Stimulated activated CD4-positive, alpha-beta T cell treated with anti-CD3 and anti-CD28 coated beads, Interleukin-4, amount 100 ng/mL, for 4 hours (primary cell): ENCODE measurements at places on chromosomes 12 and 14.
A peak's percentile ranks its signal among the peaks of the same experiment; 100 is the strongest.

- DNase-seq, result no peak
Observed at GRCh38 chr12:46517579-46517962, 145.0 kb upstream of the SLC38A2 start.

GRCh38 chr14:69963966-69964365 lies 84.8 kb downstream of the SMOC1 start:
- DNase-seq, result no peak

DNA sequence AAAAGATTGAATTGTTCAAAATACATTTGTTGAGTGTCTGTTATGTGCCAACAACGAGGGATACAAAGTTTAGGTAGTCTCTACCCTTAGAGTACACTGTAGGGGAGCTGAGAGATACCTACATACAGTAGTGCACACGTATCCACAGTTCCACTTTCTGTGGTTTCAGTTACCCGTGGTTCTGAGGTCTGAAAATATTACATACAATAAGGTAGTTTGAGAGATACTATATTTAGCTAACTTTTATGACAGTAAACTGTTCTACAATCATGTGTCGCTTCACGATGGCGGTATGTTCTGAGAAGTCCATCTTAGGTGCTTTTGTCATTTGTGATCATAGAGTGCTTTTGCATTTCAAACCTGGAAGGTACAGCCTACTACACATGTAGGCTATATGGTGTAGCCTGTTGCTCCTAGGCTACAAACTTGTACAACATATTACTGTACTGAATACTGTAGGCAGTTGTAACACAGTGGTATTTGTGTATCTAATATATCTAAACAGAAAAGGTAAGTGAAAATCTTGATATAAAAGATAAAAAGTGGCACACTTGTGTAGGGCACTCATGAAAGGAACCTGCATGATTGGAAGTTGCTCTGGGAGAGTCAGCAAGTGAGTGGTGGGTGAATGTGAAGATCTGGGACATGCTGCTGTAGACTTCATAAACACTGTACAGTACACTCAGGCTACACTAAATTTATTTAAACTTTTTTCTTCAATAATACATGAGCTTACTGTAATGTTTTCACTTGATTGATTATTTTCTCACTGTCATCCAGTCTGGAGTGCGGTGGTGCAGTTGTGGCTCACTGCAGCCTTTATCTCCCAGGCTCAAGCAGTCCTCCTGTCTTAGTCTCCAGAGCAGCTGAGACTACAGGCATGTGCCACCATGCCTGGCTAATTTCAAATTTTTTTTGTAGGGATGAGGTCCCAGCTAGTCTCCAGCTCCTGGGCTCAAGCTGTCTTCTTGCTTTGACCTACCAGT lies 4.0 kb downstream of the CPSF6 start:
- no peak for DNase-seq

GRCh38 chr14:24309538-24310264 lies at the start of gene LTB4R2:
TSS of gene LTB4R2 (plus strand) at chr14:24310140. CDS start at chr14:24310665, 525 bp downstream.
- DNase-seq, result no peak

DNA sequence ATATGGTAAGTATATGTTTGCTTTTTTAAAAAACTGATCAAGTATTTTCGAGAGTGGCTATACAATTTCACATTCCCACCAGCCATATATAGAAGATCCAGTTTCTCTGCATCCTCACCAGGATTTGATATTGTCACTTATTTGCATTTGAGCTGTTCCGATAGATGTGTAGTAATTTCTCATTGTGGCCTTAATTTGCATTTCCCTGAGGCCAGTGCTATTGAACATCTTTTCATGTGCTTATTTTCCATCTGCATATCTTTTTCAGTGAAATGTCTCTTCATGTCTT lies 72.9 kb upstream of the VASH1 start:
- DNase-seq, result no peak

- DNase-seq, result no peak
Observed at GRCh38 chr12:69904777-69905176, 79.8 kb downstream of the MYRFL start.

GRCh38 chr12:119565404-119565803 lies 28.2 kb upstream of the TMEM233 start:
- no peak for DNase-seq

DNA sequence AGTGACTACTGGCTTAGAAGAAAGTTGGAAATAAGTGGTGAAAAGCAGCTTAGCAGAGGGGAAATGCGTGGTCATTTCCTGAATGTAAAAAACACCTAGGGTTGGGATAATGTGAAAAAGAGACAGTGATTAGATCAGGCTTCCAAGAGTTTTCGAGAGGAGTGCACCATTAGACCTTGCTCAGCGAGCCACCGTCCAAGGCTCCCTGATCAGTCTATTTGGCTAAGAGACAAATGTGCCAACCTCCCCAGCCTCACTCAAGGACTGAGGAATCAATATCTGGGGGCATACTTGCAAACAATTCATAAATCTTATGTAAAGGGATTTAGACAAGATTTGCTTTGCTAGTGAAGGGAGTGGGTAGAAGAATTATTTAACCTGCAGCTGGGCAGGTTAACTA lies 594.5 kb downstream of the NRXN3 start:
- no peak for DNase-seq

DNA sequence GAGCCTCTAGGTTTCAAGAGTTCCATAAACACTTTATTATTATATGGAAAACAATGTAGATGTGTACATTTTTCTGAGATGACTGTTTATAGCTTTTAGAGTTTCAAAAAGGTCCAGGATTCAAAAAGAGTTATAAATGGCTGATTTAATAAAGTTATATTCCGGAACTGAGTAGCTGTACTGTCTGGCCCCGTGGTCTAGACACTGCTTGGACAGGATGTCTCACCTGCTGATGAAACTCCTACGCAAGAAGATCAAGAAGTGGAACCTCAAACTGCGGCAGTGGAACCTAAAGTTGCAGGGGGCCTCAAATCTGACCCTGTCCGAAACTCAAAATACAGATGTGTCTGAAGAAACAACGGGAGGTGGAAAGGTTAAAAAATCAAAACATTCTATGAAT lies 69.7 kb downstream of the DCAF5 start:
- no peak for DNase-seq

- no peak for DNase-seq
Observed at GRCh38 chr12:16530268-16530850, 75.6 kb downstream of the LMO3 start.

- DNase-seq, result no peak
Observed at GRCh38 chr12:62683776-62684569, 217.3 kb downstream of the MON2 start.

DNA sequence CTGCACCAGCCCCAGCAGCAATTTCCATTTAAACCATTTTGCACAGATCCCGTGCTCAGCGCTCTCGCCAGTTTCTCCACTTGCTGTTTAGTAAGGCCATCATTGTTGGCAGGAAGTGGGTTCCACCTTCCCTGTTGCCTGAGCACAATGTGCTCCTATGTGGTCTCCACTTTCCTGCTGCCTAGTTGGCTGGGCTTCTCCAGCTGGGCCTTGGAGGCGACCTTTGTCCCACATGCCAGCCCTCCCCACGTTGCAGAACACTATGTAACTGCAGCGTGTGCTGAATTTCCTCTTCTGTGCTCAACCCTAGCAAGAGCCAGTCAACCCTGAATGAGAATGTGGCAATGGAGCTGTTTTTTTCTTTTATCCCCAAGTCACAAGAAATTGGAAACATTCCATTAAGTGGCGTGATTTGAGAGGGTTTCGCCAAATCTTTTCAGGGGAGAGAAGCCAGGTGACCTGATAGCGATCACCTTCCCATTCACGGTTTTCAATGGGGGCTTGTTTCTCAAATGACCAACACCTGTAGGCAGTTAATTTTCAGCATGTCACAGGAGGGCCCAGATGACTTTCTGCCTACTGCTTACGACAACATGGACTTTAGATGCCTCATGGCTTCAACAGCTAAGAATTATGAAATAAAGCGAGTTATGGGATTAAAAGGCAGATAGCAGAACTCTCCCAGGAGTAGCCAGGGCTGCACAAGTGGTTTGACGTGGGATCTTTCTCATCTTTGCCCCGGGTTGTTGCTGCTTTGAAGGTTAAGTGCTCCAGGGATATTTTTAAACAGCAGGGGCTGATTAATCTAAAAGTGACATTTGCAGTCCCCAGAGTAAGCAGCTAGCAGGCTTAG lies at the start of gene ACACB:
TSS of gene ACACB (plus strand) at position 830 of the 853 bp plus-strand sequence. CDS start 22,819 bp downstream, outside the sequence.
- no peak for DNase-seq

GRCh38 chr12:103310546-103311270 lies 185.1 kb downstream of the C12orf42 start:
- no peak for DNase-seq

GRCh38 chr12:53501615-53502181 lies 615 bp downstream of the TARBP2 start:
- no peak for DNase-seq

DNA sequence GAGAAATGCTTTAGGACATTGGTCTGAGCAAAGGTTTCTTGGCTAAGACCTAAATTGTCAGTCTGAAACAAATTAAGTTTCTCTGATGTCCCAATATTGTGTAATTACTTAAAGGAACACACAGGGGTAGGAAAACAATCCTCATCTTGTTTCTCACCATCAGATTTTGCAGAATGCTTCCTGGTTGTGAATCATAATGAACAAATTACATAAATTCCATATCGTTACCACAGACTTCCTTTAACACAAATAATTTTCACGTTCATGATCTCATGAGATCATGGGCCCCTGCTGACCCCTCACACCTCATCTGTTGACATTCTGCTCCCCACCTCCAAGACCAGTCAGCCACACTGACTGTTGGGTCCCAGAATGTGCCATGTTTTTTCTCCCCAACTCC lies 194.1 kb downstream of the MON2 start:
- no peak for DNase-seq

DNA sequence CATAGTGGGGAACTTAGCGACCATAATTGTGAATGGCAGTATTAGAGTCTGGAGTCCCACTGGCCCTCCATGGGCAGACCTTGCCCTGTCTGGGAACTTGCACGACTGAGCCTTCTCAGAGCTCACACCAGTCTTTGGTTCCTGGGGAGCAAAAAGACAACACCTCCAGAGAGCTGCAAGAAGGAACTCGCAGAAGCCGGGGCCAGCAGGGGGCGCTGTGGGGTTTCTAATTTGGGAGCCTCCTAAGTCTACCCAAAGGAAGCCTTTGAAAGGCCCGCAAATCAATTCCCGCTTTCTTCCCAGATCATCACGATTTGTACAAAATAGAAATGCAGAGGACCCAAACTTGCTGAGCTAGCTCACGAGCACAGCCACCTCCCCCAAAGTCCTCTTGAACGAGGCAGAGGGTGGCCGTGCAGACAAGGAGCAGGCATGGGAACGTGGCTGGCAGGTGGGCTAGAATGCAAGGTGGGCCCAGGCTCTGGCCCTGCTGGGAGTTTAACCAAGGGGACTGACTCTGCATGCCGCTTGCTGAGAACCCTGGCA lies 46.3 kb upstream of the FBXO21 start:
- peak; percentile 50 for DNase-seq

- DNase-seq, result no peak
Observed at GRCh38 chr14:24925771-24926374, 124.1 kb downstream of the STXBP6 start.

GRCh38 chr12:52171950-52172512 lies 19.8 kb downstream of the KRT80 start:
- DNase-seq, result no peak

- DNase-seq, result no peak
Observed at GRCh38 chr12:121858662-121859572, at the start of gene HPD. TSS of gene HPD (minus strand) at chr12:121858859. CDS start at chr12:121858823, 36 bp downstream.

DNA sequence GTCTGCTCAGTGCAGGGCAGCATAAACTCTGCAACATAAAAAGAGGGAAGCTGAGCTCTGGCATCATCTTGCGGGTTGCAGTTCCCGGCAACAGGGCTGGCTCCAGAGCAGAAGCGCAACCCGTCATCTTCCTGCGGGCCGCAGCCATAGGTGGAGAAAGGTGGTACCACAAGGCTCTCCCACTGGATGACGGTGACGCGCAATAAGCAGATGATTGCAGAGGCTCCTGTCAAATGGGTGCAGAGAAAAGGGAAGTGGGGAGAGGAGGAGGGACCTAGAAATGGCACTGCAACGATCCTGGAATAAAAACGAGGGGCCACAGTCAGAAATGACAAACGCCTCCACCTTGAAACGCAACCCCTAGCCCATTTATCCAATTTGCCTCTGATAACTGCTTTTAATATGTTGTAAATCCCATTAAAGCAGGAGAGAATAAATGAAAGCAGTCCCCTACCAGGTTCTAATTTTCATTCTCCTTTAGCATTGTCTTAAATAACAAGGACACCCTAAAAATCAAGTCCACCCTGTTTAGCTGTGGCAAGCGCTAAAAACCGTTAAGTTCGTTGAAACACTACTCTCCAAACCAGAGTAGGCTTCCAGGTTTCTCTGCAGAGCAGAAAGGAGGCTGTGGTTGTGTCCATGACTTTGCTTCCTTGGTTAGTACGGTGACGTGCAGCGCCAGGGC lies 30.9 kb upstream of the TUBA1C start:
- peak; percentile 1 for DNase-seq

- DNase-seq, result peak; percentile 10
Observed at GRCh38 chr14:58280954-58281787, 17.2 kb upstream of the ARID4A start.

DNA sequence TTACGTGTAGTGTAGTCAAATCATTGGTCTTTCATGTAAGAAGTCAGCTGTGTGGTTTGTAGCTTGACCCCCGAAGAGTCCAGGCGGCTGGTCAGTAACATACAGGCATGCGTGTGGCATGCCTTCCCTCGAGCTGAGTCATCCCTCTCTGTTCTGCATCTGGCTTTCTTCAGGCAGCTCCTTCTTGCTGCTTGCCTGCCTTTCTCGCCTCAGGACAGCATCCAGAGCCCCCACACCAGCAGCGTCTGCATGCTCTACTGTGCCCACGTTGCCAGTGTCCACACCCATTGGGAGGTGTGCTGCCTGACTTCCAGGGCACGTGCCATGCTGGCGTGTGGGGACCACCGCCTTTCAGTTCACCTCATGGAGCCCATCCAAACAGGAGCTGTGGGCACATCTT lies 96.8 kb downstream of the EP400 start:
- DNase-seq, result no peak

DNA sequence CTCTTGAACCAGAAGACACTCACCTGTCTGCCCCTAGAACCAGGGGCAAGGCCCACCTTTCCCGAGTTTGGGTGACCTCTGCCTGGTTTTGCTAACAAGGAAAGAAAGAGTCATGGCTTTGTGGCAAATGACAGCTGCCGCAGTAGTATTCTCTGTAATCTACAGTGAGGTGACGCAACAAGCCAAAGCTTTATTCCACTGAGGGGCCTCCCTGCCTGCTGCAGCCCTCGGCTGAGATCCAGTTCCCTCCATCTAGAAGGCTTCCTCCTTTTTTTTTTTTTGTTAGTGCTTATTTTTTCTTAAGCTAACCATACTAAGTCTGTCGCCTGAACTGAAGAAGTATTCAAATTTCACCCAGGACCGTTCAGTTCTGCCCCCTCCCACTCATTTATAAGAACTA lies 142.3 kb upstream of the TMCC3 start:
- DNase-seq, result no peak
